ENCODE measurements at places on chromosomes 3 and 15.

DNA sequence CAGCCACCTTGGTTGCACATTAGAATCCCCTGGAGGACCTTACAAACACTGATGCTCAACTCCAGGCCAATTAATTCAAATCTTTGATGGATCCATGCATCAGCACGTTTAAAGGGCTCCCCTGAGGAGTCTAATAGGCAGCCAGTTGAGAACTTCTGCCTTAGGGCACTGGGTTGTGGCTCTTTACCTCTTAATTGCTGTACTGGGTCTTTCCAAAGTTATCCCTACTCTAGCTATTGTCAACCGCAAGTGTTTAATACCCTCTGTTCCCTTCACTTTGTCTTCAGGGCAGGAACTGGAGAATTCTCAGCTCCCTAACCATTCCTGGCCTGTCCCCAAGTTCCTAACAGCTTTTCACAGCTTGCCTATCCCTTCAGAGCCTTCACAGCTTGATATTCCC lies 15.0 kb upstream of the FAM174B start:
- no peak for DNase-seq

GRCh38 chr15:73781038-73781925 lies 28.1 kb upstream of the INSYN1 start:
- no peak for DNase-seq

DNA sequence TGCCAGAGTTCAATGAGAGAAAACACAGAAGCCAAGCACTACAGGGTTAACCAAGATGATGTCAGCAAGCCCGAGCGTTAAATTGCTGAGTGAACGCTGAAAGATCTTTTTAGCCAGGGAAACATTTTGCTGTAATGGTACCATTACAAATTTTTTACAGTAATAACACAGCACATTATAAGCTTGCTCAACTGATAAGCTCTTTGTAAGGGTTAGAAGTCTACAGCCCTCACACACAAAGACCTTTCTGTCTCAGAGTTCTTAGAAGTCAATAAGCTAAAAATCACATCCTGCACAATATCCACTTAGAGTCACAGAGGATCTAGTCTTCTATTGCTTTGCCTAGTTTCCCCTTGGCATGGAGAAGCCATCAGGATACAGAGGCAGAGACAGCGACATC lies 29.9 kb downstream of the CHSY1 start:
- no peak for DNase-seq

GRCh38 chr3:161014843-161015749 lies 90.1 kb downstream of the B3GALNT1 start:
- no peak for DNase-seq

- DNase-seq = no peak
Measured at GRCh38 chr3:122640437-122640999, 40.1 kb upstream of the PARP14 start.

GRCh38 chr3:152087153-152087552 lies 181.6 kb upstream of the MBNL1 start:
- DNase-seq = no peak

- no peak for DNase-seq
Measured at GRCh38 chr3:115960799-115961198, 337.5 kb downstream of the GAP43 start.

DNA sequence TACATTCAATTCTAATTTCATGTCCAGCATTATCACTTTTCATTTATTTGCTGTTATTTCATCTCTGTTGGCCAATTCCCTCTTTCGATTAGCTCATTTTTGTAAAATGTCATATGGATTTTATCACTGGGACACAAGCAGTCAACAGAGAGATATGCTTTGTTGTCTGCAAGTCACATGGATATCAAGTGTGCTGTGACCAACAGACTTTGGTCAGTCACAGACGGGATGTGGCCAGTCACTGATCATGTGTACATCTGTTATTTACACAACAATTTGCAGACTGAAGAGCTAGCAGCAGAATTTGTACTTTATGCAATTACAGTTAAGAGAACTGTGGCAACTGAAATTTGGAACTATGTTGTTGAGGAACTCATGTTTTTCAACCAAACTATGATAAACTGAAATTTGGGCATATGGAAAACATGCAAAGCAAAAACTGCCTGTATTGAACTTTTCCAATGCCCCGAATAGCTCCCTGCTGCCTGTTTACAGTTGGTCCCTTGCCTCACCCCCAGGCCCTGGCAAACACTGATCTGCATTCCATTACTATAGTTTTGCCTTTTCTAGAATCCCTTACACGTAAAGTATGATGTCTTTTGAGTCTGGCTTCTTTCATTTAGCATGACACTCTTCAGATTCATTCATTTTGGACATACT lies 104.4 kb downstream of the RPL22L1 start:
- DNase-seq = no peak
